ENCODE measurements at places on chromosomes 3 and 15. TPM values are rescaled to one million over a fixed set of nuclear protein-coding genes. Genes with fewer than 3 reads are reported as not detected.

The SOX14 gene
- polyA plus RNA-seq, result not detected

The HYKK gene
- polyA plus RNA-seq, result not detected

The GCNT3 gene
- polyA plus RNA-seq, result not detected

The PLCB2 gene
- 979 TPM for polyA plus RNA-seq

The SCAP gene
- 27.7 TPM for polyA plus RNA-seq

The CKMT1A gene
- not detected for polyA plus RNA-seq

The SRP14 gene
- polyA plus RNA-seq, result 548 TPM

The PHC3 gene
- polyA plus RNA-seq, result 12.6 TPM

The HAPLN3 gene
- 5.4 TPM for polyA plus RNA-seq

The CEP19 gene
- polyA plus RNA-seq, result 3.2 TPM

The SLC22A13 gene
- polyA plus RNA-seq, result not detected

The CLPX gene
- 24.9 TPM for polyA plus RNA-seq

The KIF7 gene
- polyA plus RNA-seq, result not detected

The STRIT1 gene
- not detected for polyA plus RNA-seq

The THAP10 gene
- polyA plus RNA-seq, result 0.12 TPM

The MKRN3 gene
- not detected for polyA plus RNA-seq

The TPRG1 gene
- 1.7 TPM for polyA plus RNA-seq

The HES1 gene
- polyA plus RNA-seq, result 0.17 TPM

The MFSD1 gene
- polyA plus RNA-seq, result 262 TPM

The TTLL13 gene
- polyA plus RNA-seq, result 0.08 TPM

The CACNA2D2 gene
- 0.06 TPM for polyA plus RNA-seq

The TRNT1 gene
- polyA plus RNA-seq, result 15.8 TPM

The PPP2R3A gene
- 0.09 TPM for polyA plus RNA-seq

The TM4SF4 gene
- polyA plus RNA-seq, result not detected

The SERPINI2 gene
- polyA plus RNA-seq, result 0.24 TPM

The BRPF1 gene
- 10.4 TPM for polyA plus RNA-seq

The TBL1XR1 gene
- polyA plus RNA-seq, result 8.8 TPM

The GPR160 gene
- polyA plus RNA-seq, result 19.7 TPM

The MCCC1 gene
- 13.9 TPM for polyA plus RNA-seq

The LEKR1 gene
- polyA plus RNA-seq, result not detected

The TJP1 gene
- not detected for polyA plus RNA-seq

The RPL39L gene
- polyA plus RNA-seq, result 1.1 TPM

The AHSG gene
- polyA plus RNA-seq, result not detected

The IGF1R gene
- 0.35 TPM for polyA plus RNA-seq

The IGSF11 gene
- not detected for polyA plus RNA-seq

The IL1RAP gene
- polyA plus RNA-seq, result 3.8 TPM

The ITIH4 gene
- polyA plus RNA-seq, result 29.8 TPM

The NSMCE3 gene
- polyA plus RNA-seq, result 6.4 TPM

The ITGB5 gene
- polyA plus RNA-seq, result 1.0 TPM

The GRIP2 gene
- polyA plus RNA-seq, result not detected

The GP9 gene
- 0.18 TPM for polyA plus RNA-seq

The MUSTN1 gene
- 12.8 TPM for polyA plus RNA-seq

The FRMD4B gene
- polyA plus RNA-seq, result 19.6 TPM

The PLA2G4E gene
- polyA plus RNA-seq, result not detected

The FRG2C gene
- polyA plus RNA-seq, result not detected

The LRTM1 gene
- polyA plus RNA-seq, result not detected

The MYO5C gene
- not detected for polyA plus RNA-seq

The C3orf85 gene
- not detected for polyA plus RNA-seq

The CCR3 gene
- 0.44 TPM for polyA plus RNA-seq

The GABRA5 gene
- not detected for polyA plus RNA-seq

Data from CD14-positive monocyte (primary cell).